ENCODE measurements at places on chromosomes 7 and 10.

DNA sequence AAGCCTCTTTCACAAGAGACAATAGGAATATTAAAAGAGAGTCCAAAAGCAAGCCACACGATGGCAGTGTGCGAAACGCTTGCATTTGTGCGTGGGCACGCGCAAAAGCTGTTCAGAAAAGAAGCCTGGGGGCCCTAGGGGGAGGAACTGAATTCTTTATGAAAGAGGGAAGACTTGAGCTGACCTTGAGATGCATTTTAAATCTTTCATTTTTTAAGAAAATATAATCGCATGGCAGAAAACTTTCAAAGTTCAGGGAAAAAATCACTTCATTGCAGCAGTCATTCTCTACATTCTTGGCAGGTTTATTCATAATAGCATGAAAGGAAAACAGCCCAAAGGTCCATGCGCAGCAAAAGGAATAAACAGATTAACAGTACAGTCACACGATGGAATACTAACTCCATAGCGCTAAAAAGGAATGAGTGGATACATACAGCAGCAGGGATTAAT, 206.5 kb upstream of the PRKCQ start:
- DNase-seq: no peak

GRCh38 chr7:96645084-96645483, 64.6 kb downstream of the SEM1 start:
- no peak for DNase-seq

GRCh38 chr10:114723991-114724715, 66.1 kb upstream of the ABLIM1 start:
- DNase-seq: no peak

DNA sequence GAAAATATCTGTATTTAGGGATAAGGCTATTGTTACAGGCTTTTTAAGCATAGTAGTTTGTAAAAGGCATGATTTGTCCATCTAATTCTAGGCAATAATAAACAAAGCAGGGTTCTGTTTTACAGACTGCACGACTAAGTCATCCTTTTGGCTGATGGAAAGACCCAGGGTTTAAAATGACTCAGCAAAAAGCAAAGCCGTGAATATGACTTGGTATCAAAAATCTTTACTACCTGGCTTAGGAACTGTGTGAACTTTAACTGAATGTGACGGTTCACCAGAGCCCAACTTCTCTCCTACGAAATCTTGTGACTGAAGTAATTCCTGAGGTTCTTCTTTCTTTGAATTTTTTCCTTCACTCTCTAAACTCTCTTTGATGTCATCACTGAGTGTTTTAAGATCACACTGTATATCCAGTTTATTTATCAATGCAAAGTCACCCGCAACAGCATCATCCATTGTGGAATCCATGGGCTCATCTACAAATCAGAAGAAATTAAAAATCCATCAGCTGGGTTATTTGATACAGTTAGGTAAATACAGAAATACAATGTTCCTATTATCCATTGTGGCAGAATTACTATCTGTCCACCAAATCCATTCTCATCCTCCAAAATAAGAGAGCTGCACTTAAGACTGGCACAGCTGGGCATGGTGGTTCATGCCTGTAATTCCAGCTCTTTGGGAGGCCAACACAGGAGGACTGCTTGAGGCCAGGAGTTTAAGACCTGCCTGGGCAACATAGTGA, 17.0 kb downstream of the ATE1 start:
- DNase-seq: no peak

- no peak for DNase-seq
Measured at GRCh38 chr7:466465-467191, 53.0 kb downstream of the PDGFA start.

DNA sequence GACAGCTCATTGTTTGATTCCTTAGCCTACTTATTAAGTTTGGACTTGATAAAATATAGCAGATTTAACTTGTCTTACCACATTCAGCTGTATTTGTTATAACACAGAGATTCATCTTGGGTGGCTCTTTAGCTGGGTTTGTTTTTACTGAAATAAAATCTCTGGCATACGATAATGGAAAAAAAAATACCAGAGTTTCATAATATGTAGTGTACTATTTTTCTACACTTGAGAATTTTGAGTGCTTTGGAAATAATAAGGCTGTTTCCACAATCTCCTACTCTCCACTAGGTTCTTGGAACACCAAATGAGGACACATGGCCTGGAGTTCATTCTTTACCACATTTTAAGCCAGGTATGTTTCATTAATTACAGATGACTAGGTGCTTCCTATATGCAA, 218.6 kb upstream of the FZD1 start:
- DNase-seq: no peak

DNA sequence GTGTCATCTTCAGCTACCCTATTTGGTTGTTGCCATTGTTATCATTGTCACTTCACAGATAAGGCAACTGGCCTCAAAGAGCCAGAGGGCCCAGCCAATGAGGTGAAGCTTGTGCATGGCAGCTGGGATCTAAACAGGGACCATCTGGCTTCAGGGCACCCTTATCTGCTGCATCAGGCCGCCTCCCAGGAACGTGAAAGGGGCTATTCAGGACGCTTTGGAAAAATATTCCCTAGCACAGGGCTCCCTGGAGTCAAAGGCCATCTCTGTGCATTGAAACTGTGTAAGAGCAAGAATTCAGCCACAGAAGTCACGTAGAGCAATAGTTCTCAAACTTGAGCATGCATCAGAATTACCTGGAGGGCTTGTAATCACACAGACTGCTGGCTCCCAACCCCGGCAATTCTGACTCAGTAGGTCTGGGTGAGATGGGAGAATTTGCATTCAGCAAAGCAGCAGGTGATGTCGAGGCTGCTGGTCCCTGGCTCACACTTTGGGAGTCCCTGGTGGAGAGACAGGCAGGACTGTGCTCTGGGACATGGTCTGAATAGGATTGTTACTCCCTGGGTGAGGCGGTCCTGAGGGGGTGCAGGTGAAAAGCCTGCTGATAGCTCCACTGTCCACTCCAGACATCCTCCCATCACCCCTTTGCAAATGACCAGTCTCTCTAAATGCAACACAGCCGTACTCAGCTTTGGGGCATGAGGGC, 21.5 kb upstream of the PLEKHA1 start:
- DNase-seq: no peak

DNA sequence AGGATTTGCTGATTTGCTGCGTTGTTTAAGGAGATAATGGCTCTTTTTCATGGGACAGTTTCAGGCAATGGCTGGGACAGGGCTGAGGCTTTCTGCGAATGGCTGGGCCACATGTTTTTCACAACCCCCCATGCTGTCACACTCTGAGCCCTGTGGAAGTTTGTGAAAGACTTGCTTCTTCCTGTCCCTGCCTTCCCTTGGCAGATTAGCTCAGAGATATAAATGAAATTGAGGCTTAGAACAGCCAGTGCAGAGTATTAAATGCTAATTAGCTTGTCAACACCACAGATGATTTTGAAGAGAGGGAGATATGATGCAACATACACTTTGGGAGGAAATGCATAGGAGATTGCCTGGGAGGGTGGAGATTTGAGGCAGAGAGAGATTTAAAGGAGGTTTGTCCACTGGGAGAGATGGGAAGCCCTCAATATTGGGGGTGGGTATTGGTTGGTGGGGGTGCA, 232.0 kb downstream of the SH2D4B start:
- DNase-seq: no peak

GRCh38 chr10:44786286-44786850, 124.8 kb upstream of the TMEM72 start:
- DNase-seq: no peak

DNA sequence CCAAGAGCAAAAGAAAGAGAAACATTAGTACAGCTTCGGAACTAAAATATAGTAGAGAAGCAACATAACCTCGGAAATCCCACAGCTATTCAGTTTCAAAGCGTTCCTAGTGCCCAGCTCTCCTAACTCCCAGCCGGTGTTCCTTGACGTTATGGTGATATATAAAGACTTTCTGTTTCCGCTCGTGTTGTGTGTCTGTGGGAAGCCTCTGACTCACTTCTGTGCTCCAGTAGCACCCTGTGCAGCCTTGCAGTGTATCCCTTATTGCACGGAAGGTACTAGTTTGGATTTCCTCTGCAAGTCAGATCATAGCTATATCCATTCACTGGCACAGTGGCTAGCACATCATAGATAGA, 535 bp downstream of the ASAH2B start:
- no peak for DNase-seq

DNA sequence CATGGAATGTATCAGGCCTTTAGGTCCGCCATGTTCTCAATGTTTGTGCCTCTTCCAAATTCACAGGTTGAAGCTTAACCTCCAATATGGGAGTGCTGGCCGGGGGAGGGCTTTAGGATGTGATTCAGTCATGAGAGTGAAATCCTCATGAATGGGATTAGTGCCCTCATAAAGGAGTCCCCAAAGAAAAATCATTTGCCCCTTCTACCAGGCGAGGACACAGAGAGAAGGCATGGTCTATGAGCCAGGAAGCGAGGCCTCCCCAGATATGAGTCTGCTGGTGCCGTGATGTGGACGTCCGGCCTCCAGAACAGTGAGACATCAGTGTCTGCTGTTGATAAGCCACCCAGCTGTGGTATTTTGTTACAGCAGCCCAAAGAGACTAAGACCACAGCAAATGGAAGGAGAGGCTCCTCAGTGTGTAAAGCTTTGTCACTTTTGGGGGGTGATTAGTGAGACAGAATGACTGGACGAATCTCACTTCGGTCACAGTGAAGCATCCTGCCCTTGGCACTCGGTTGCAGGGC, 231.3 kb upstream of the KLF6 start:
- DNase-seq: no peak

DNA sequence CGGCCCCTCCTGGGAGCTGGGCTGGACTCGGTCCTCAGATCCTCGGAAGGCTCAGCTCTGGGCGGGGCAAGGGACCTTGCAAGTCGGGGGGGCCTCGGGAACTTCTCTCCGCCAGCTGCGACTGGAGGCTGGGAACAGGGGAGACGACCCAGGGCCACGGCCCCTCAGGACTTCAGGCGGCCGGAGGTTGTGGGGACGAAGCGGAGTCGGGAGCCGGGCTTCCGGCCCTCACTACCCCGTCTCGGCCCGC, 2.6 kb downstream of the ADIRF start:
- no peak for DNase-seq

DNA sequence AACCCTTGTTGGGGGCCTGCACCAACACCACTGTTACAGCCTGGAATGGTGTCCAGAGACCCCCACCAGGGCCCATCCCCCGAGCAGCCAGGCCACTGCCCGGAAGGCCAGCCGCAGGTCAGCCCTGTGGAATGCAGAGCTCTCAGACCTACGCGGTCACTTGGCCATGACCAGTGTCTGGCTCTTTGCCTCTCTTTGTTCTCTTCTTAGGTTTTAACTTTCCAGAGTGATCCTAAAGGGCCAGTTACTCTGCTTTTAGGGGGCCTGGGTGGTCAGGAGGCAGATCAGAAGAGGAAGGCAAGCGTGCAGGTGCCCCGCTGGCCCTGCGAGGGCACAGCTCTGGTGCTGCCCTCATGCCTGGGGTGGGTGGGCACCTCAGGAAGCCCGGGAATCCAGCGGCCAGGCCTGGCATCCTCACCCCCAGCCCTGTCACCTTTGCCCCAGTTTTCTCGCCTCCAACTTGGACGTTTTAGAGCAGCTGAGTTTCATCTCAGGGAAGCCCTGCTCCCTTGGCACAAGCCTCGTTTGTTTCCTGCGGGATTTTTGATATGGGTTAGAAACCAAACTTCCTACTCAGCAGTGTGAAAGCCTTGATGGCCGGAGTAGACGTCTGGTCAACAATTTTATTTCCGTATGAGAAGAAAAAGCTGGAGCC, 62.5 kb upstream of the CHST15 start:
- DNase-seq: no peak

DNA sequence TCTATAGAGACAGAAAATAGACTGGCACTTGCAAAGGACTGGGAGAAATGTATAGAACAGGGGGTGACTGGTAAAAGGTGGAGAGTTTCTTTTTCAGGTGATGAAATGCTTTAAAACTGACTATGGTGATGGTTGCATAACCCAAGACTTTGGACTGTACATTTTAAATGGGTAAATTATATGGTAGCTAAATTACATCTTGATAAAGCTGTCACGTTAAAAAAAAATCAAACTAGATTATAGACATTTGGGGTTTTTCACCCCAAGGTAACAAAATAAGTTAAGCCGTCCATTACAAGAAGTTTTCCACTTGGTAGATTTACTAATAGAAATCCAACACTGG, 24.0 kb downstream of the TMEM209 start:
- DNase-seq: no peak

- DNase-seq: no peak
Measured at GRCh38 chr7:4787947-4788626, 12.7 kb downstream of the AP5Z1 start.

DNA sequence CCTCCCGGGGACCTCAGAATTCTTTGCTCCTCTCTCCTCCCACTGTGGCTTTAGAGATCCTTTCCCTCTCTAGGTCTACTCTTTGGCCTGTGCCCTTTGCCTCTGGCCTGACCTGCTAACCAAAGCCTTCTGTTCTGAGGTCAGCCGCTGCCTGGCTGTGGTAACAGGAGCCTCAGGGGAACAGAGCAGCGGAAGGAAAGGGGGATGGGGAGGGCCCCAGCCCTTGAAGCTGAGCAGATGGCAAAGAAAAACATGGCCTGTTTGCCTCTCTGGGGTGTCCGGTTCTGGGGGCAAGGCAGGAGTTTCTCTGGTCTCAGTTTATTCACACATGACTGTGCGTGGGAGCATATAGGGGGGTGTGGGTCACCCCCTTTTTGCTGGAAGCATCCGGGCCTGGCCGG, 28.2 kb downstream of the COL26A1 start:
- no peak for DNase-seq

GRCh38 chr10:122468926-122469781, 7.8 kb downstream of the HTRA1 start:
- no peak for DNase-seq

GRCh38 chr10:110475722-110476515, 21.8 kb upstream of the DUSP5 start:
- no peak for DNase-seq

- DNase-seq: no peak
Measured at GRCh38 chr10:118032564-118032963, 14.2 kb downstream of the RAB11FIP2 start.

DNA sequence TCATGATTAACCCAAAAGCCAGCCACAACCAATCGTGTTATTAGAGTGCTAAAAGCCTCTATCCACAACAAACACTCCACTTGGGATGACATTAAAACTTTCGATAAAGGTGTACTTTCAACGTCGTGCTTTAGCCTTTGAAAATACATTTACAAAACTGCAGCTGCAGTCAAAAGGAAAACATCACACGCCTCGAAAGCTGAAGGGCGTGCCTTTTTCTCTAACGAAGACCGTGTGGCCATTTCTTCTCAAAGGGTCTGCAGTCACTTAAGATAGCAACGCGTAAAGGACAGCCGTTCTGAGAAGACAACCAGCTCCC, 1.1 kb downstream of the ARHGAP12 start:
- no peak for DNase-seq

DNA sequence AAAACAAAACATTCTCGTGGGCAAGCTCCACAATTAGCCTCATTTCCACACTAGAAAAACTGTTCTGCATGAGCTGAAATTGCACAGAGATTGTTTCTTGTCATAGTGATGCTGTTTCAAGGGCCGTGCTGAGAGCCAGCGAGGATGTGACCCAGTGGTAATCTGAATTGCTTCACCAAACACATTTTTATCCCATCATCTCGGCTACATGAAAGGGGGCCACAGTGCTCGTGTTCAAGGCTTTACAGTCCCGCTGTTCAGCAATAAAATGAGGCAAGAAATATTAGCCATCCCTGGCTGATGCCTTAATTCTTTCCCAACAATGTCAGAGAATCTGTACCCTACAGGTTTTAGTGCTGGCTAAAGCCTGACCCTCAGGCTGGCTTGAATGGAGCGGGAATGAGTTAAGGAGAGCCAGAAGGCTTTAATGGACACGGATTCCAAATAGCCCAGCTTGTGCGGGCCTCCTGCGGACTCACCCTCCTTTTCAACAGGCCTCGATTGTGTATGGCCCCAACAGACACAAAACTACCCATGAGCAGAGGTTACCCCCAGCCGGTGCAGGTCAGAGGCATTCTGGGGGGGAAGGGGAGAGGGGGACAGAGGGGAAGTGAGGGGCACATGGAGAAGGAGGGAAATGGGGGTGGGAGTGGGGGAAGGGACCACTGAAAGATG, 2.0 kb upstream of the GDF10 start:
- DNase-seq: no peak

Measured in stimulated activated CD8-positive, alpha-beta memory T cell treated with anti-CD3 and anti-CD28 coated beads, Interleukin-7, amount 100 ng/mL, for 1 hour (primary cell).